ENCODE measurements at places on chromosomes 7 and 10. TPM values are rescaled to one million over a fixed set of nuclear protein-coding genes. Genes with fewer than 3 reads are reported as not detected.

Gene RTKN2
- total RNA-seq = 0.88 TPM

Gene ABI1
- 63.5 TPM for total RNA-seq

Gene SLC16A12
- total RNA-seq = 1.2 TPM

Gene PNLIP
- total RNA-seq = 0.32 TPM

Gene UNCX
- not detected for total RNA-seq

Gene SLC13A4
- total RNA-seq = 1.1 TPM

Gene ARHGAP19
- total RNA-seq = 8.5 TPM

Gene MYL10
- not detected for total RNA-seq

GRCh38 chr10:71921324-71922027 lies 42.7 kb upstream of the CHST3 start:
- DNase-seq = peak; percentile 84

DNA sequence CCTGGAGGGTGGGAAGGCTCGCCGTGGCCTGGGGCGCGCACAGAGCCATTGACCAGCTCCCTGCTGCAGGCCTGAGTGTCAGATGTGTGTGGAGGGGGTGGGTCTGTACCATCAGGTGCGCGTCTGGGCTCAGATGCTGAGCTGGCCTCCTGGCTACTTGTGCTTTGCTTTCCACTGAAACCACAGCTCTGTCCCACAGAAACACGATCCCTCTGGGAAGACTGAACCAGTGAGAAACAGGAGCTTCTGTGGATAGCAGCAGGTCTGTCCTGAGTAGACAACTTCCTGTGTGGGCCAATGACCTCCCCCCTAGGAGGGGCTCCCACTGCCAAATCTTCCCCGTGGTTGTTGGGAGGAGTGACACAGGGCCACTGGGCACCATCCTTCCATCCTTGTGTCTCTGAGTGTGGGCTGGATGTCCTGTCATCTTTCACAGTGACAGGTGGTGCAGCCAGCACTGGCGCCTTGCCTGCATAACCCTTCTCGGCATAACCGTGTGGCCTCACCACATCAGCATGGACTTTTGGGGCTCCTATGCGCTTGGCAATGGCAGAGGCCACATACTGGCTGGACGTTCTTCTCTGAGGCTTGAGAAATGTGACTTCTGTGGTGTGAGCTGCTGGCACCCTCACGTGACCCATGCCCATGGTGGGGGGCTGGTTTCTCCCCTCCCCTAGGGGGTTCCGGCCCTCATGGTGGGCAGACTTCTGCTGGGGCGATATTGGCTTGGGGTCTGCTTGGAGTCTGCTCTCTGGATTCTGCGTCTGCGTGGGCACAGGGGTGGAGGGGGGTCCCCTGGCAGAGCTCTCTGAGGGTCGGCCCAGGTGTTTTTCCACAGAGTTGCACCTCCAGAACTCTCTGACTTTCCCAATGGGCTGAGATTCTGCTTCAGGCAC lies 245.5 kb upstream of the GRB10 start:
- DNase-seq = no peak

- DNase-seq = no peak
Observed at GRCh38 chr7:80772347-80772993, 134.0 kb downstream of the CD36 start.

GRCh38 chr7:19368491-19368925 lies 223.3 kb upstream of the FERD3L start:
- DNase-seq = no peak

DNA sequence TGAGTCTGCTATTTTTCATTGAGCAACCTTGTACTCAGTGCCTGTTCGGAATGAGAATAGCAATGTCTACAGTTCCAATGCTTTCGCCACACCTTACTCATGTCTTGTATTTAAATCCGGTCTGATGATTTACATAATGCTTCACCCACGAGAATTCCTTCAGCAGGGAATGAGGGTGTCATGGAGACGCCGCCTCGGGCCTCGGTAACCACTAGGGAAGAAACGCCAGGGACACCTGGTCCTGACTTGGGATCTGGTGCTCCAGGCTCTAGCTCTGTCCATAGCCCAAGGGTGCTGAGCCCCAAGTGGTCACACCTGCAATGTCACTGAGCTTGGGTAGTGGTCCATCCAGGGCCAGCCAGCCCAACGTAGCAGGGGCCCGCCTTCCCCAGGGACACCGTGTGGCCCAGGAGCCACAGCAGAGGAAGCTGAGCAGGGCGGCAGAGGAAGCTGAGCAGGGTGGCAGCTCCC lies 37.4 kb downstream of the PRKAG2 start:
- DNase-seq = no peak

DNA sequence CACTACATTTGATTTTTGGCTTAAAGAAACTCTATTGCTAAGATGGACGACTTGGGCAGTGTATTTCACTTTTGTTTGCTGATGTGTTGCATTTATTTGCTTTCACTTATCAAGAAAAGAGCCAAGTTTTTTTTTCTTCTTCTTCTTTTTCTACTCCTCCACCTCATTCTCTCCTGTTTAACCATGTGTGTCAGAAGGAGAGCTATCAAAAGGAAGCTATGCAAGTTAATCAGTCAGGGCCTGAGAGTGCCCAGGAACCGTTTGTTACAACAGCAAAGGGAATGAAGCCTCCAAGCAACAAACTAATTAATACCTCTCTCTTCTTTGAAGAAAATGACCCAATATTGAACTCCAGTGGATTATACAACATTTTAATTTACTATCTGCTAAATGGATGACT lies 299.3 kb downstream of the GRM8 start:
- DNase-seq = no peak

GRCh38 chr7:139035586-139036353 lies at the start of gene ZC3HAV1L:
ZC3HAV1L (minus strand) TSS chr7:139036042; CDS start chr7:139036017, 25 bp downstream.
- peak; percentile 35 for DNase-seq

- DNase-seq = no peak
Observed at GRCh38 chr10:101617102-101617823, 29.1 kb downstream of the DPCD start.

GRCh38 chr7:102834999-102835398 lies 77.8 kb upstream of the LRRC17 start:
- DNase-seq = no peak

DNA sequence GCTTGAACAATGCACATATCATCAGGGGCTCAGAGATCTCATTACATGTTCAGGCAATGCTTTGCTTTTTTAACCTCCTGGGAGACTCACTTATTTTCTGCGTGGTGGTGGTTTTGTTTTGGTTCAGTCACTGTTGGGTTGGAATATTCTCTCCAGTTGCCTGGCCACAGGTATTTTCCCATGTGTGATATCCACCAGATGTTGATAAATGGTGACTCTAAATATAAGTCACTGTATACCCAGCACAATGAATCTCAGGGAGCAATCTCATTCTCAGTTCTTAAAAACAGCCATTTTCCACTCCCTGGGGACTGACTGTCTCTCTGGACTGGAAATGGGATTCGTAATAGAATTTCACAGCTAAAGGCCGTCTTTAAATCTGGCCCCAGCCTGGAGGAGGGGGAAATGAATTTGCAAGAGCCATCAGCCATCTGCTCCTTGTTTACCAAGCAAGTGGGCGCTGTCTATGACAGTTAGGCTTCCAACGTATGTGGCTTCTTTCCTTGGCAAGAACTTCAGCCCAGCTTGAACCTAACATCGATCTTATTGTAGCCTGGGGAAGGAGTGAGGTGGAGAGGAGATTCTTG lies 1106.2 kb downstream of the NRG3 start:
- DNase-seq = no peak

GRCh38 chr10:116490028-116490662 lies 55.6 kb upstream of the PNLIP start:
- DNase-seq = no peak

DNA sequence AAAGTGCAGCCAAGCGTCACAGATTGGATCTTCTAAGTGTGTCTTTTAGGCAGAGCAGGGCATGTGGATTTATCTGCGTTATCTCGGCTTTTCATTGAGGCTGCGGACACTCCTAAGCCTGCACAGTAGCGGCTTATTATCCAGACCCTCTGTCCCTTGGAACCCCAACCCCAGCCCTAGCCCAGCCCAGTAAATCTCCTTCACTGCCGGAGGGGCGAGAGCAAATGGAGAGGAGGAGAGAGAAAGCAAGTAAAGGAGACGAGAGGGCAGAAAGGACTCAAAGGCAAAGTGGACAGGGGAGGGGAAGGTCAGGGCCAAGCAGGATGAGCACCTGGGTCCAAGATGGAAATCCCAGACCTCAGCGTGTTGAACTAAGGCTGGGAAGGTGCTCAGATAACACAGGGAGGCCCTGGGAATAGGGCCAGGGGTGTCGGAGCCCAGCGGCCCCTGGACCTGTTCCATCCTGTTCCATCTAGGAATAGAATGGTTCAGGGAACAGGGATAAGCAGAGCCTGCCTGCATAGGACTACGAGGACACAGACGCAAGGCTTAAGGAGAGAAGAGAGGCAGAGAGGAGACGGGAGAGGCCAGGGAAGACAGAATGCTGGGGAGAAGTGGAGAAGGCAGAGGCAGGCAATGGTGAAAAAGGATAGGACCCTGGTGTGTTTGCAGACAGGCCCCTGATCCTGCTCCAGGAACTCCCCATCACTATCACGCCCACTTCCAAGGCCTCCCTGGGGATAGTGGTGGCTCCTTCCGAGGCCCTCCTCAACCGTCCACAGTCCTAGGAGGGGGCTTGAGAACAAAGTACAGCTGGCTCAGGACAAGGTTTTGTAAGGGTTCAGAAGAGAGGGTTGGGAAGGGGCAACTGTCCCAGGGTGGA lies 99.6 kb downstream of the CHST15 start:
- no peak for DNase-seq

- DNase-seq = no peak
Observed at GRCh38 chr7:82348251-82348650, 95.3 kb downstream of the CACNA2D1 start.

GRCh38 chr10:54124209-54124885 lies 676.7 kb downstream of the PCDH15 start:
- no peak for DNase-seq

DNA sequence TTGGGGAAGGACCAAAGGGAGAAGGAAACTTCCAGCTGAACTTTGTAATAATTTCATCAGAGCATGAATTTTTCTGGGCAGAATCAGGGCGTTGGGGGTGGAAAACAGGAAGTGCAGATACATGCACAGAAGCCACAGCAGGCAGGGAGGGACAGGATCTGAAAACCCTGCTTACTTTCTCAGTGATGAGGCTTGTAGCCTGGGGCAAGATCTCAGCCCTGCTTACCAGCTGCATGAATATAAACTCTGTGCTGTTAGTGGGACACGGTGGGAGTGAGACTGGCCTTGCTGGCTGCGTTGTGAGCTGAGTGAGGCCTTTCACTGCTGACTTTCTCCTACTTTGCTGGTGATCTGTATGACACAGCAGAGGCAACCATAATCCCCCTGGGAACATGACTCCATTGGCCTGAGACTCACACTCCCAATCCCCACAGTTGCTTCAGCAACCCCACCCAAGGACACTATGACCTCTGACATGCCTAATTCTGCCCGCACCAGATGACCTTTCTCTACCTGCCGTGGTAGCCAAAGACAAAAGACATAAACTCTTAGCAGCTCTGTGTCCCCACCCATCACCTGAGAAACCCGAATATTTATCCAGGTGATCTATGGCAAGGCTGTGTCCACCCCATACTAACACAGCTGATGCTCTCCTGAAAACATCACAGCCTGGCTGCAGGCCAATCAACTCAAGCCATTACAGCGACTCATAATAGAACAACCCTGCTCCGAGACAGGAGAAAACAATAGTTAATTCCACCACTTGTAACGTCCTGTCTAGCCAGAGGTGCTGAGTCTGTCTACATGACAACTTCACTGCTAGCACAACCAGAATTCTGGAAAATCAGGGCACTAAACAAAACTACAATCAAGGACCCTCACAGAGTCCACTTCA lies 190.7 kb upstream of the CHRM2 start:
- DNase-seq = no peak

GRCh38 chr7:122675011-122675410 lies 23.9 kb downstream of the RNF133 start:
- DNase-seq = no peak

DNA sequence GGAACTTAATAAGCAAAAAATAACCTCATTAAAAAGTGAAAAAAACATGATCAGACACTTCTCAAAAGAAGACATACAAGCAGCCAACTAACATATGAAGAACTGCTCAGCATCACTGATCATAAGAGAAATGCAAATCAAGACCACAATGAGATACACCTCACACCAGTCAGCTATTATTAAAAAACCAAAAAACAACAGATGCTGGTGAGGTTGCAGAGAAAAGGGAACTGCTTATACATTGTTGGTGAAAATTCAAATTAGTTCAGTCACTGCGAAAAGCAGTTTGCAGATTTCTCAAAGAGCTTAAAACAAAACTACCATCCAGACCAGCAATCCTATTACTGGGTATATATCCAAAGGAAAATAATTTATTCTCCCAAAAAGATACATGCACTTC lies 513.3 kb downstream of the MDFIC start:
- DNase-seq = no peak

GRCh38 chr7:422886-423225 lies 96.8 kb downstream of the PDGFA start:
- DNase-seq = no peak

GRCh38 chr10:110141185-110141584 lies 66.2 kb upstream of the MXI1 start:
- no peak for DNase-seq

GRCh38 chr7:43870316-43870715 lies 999 bp upstream of the MRPS24 start:
- no peak for DNase-seq

DNA sequence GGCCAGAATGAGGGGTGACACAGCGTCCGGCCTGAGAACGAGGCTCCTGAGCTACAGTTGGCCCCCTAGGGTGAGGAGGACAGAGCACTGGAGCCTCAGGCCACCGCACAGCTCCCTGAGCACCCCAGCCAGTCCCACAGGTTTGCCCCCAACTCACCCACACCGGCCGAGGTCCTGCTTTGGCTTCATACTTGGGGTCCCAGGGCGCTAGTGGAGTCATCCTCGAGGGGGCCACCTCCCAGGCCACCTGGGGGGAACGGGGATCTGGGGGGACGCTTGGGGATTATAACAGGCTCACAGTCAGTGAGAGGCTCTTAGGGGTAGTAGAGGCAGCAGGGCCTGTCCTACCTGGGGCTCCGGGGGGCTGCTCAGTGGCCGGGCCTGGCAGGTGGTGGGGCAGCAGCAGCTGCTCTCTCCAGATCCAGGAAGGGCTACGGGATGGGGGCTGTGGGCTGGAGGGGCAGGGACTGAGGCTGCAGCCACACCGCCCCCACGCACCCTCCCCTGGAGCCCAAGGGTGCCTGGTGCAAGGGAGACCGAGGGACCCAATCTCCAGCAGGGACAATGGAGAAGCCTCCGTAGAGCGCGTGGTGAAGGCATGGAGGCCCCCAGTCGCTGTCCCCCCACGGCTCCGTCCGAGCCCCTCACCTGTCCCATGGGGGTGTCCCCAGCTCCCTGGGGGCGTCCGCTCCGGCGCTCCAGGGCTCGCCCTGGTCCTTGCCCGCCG lies 588 bp downstream of the SAP25 start:
- no peak for DNase-seq

- no peak for DNase-seq
Observed at GRCh38 chr7:112596260-112596659, 115.5 kb downstream of the LSMEM1 start.

All from lower leg skin (tissue), 4 donors.